ENCODE measurements at places on chromosomes 7 and 10.

- no peak for DNase-seq
These were observed 38.0 kb downstream of the DRGX start for GRCh38 chr10:49357910-49358309.

DNA sequence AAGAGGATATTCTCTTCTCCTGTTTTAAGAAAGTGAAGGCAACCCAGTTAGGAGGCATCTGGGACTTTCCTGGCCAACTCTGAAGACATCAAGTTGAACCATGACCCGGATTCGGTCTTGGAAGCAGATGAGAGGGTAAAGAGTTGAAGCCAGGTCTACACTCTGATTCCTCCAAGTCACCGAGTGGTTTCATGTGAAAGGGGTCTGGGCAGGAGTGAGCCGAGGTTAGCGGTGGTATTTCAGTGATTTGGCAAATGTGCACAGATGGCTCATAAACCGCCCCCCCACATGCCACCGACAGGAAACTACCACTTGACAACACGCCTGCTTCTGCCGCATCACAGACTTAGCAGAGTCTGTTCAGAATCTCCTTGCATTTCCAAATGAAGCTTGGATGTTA, 11.4 kb upstream of the REPIN1 start:
- DNase-seq, result no peak

DNA sequence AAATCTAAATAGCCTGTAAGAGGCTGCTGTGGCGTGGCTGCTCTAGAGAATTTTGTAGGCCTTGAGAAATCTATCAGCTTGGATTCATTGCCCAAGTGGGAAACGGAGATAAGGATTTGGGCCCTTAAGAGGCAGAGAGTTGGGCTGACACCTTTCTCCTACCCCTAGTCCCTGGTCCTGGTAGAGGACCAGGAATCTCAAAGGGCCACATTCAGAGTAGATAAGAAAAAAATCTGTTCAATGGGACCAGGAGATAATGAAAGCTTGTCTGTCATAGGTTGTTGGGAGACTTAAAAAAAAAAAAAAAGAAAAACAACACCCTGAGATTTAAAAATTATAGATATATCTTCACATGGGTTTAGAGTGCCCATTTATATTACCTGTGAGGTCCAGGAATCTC, 17.8 kb downstream of the TMEM209 start:
- DNase-seq, result no peak

GRCh38 chr10:25952857-25953256, 18.8 kb downstream of the MYO3A start:
- DNase-seq, result no peak

GRCh38 chr7:152000191-152000590, 25.3 kb upstream of the GALNT11 start:
- no peak for DNase-seq

All from HFFc6 (cell line).